ENCODE measurements at places on chromosomes 6 and 20. TPM values are rescaled to one million over a fixed set of nuclear protein-coding genes. Genes with fewer than 3 reads are reported as not detected.

Gene SRF
- total RNA-seq, result 13.9 TPM

Gene NR2E1
- total RNA-seq, result not detected

Gene CALHM6
- not detected for total RNA-seq

Gene ASIP
- total RNA-seq, result not detected

Gene FAM83D
- 69.8 TPM for total RNA-seq

Gene LINC00237
- total RNA-seq, result not detected

Gene C6orf58
- not detected for total RNA-seq

Gene MUC21
- not detected for total RNA-seq

Gene IRF4
- 0.25 TPM for total RNA-seq

Gene TRIM40
- not detected for total RNA-seq

Gene MYCT1
- total RNA-seq, result not detected
